ENCODE measurements at places on chromosomes 3 and 15. TPM values are rescaled to one million over a fixed set of nuclear protein-coding genes. Genes with fewer than 3 reads are reported as not detected.

DNA sequence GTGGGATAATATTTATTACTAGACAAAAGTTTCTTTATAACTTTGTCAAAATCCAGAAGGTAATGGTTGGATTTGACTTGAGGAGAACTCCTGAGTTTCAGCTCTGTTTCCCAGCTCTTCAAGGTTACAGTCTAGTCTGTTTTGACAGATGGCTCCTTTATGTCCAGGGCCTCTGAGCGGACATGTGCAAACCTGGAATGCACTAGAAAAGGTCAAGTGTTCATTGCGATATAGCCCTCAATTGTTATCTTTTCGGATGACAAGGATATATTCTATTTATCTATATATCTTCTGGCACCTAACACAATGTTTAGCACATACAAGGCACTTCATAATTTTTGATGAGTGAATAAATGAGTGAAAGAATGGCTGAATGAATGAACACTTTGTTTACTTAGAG, 513.2 kb upstream of the GOLIM4 start:
- no peak for DNase-seq

GRCh38 chr3:16330351-16330750, 65.3 kb downstream of the OXNAD1 start:
- no peak for DNase-seq

The C3orf85 gene
- total RNA-seq: not detected

DNA sequence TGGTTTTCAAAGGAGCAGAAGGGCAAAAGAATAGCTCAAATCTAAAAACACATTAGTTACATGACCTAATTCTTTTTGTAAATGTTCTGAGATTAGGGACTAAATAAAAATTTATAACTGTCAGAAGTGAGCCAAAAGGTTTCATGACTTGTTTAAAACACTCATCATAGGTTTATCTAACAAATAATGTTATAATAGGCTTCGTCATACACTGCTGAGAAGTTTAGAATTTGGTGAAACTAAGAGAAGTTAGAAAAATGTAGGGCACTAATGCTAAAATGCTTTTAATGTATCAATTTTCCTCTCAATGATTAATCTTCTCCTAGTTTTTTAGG, 468.8 kb upstream of the CDIN1 start:
- no peak for DNase-seq

DNA sequence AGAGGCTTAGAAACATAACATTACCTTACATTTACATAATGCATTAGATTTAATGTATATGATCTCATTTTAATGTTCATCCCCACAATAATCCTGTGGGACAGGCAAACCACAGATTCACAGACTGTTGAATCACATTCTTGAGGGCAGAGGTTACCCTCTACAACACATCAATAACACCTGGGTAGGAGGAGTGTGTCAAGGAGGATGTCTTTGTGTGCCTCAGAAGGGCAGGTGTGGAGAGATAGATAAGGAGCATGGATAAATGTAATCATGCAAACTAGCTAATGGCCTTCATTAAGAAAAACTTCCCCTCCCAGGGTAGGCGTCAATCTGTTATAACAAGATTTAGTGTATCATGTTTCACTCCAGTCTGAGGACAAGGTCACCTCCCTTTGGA, 12.9 kb upstream of the MB21D2 start:
- DNase-seq: no peak

The CKMT1B gene
- total RNA-seq: 3.3 TPM

GRCh38 chr3:119778811-119779210, 3.1 kb upstream of the NR1I2 start:
- no peak for DNase-seq

The LSM3 gene
- 13.2 TPM for total RNA-seq

DNA sequence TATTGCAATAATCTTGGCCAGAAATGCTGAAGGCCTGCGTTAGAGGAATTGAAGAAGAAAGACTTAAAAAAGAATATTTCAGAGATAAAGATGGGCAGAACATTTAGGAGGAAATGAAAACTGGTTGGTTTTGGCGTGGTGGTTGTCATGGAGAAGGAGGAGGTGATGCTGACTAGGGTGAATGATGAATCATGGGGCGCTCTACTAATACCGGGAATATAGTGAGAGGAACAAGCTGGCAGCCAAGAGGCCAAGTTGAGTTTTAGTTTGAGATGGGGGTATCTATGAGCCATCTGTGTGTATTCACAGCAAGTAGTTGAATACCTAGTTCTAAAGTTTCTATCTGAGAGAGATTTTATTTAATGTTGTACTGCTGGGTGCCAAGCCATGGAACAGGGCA, 6.8 kb upstream of the GAP43 start:
- no peak for DNase-seq

DNA sequence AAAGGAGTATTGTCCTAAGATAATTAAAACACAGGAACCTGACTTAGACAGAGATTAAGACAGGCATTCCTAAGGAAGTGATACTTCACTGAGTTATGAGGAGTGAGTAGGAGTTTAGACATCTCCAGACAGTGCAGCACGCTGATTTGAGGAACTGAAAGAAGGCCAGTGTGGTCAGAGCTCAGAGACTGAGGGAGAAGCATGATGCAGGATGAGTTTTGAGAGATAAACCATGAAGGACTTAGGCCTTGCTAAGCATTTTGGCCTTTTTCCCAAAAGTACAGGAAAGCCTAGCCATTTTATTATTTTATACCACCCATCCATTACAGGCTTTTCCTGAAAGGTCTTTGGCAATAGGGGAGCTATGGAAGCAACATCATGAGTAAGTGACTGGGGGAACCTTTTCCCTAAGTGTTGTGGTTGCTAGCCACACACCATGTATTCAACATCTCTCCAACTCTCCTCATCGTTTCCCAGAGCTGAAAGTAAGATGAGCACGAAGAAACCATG, 375.6 kb upstream of the TPRG1 start:
- DNase-seq: no peak

The HRG gene
- total RNA-seq: not detected

All from progenitor cell of endocrine pancreas (in vitro differentiated cells).